ENCODE measurements at places on chromosomes 11 and 22.

DNA sequence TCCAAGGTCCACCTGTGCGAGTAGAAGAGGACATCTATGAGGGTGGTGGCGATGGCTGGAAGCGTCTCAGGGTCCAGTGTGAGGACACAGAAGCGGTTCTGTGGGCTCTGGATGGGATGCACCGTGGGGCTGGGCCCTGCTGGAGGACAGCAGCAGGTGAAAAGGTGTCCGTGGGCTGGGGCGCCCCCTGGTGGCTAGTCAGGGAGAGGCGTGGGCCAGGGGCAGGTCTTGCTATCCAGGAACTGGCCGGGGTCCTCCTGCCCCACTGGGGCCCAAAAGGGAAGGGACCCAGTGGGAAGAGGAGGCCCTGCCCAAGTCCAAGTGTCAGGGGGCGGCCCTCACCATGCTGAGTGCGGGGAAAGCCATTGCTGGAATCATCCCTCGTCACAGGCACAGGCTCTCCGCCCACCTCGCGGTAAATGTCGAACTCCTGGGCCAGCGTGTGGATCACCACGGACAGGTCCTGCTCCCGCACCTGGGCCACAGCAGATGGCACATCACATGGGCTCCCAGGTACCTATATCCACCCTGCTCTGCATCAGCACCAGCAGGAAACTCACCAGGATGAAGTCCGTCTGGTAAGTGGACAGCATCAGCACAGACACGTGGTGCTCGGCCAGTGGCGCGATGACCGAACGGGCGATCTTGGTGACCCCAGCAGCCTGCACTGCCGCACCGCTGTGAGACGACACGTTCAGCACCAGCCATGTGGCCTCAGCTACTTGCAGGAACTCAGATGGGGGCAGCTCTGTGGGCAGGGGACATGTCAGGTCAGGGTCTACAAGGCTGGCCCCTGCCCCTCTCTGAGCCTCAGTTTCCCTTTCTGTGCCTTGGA lies 2.3 kb downstream of the CASTOR1 start:
- DNase-seq = peak; percentile 31

- no peak for DNase-seq
These were observed 39.7 kb downstream of the MAPK1 start for GRCh38 chr22:21827628-21828267.

DNA sequence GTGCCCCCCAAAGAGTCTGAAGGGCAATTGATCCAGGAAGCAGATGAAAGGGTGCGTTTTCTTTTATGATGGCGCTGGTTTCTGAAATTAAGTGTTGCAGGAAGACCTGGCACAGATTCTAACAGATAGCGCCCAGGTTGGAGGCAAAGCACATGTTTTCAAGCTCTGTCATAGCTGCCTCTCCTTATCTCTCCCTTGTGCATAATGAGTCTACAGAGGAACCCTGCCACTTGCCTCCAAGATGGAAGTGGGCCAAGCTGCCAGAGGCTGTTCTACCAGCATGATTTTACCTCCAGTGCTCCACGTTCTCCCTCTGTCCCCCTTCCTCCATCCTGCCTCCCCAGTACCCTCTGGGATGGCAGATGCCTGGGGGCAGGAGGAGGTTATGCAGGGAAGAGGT lies 30.0 kb upstream of the TLCD5 start:
- no peak for DNase-seq

DNA sequence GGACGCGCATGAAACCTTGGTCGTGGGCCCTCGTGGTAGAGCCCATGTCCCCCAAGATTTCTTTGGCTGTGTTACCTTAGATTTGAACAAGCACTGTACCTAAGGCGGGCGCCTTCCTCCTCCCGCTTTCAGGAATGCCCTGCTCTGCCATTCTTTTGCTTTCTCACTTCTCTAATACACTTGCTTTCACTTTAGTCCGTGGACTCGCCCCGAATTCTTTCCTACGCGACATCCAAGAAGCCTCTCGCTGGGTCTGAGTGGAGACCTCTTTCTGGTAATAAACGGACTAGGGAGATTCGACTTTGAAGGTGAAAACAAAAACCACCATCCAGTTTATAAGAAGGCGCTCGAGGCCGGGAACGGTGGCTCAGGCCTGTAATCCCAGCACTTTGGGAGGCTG lies 1.2 kb upstream of the NUP50 start:
- no peak for DNase-seq

GRCh38 chr11:7909585-7910285 lies 21.3 kb downstream of the OR10A6 start:
- DNase-seq = no peak

- DNase-seq = peak; percentile 51
These were observed 49.2 kb downstream of the DBX1 start for GRCh38 chr11:20110908-20111669.

DNA sequence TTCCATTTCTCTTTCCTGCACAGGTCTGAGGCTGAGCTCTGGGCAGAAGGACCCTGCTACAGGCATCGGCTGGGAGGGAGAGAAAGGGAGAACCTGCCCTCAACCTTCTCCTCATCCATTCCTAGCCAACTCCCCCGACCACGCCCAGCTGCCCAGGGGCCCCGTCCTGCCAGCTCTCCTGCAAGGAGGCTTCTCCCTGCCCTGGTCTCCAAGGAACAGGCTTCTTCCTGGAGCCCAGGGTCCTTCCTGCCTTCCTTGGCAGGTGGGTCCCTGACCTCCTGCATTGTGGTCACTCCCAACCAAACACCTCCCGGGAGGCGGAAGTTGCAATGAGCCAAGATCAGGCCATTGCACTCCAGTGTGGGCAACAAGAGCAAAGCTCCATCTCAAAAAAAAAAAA lies 12.5 kb upstream of the HMOX1 start:
- no peak for DNase-seq

- no peak for DNase-seq
These were observed 1484.5 kb upstream of the TENM4 start for GRCh38 chr11:80925321-80925720.

DNA sequence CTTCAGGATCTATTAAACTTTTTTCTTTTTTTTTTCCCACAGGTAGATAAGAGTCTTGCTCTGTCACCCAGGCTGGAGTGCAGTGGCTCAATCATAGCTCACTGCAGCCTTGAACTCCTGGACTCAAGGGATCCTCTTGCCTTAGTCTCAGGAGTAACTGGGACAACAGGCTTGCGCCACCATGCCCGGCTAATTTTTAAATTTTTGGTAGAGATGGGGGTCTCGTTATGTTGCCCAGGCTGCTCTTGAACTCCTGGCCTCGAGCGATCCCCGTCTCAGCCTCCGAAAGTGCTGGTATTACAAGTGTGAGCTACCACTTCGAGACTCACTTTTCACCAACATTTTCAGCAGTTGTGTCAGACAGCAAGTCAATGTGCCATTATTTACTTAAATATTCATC lies 962 bp downstream of the SIRT3 start:
- DNase-seq = no peak

GRCh38 chr11:34519595-34520235 lies 6.1 kb upstream of the ELF5 start:
- DNase-seq = no peak

- no peak for DNase-seq
These were observed 341.9 kb upstream of the B3GAT1 start for GRCh38 chr11:134753771-134754520.

- DNase-seq = peak; percentile 18
These were observed 519 bp downstream of the ARRB1 start for GRCh38 chr11:75350743-75351540.

- DNase-seq = no peak
These were observed 126.5 kb downstream of the CHST1 start for GRCh38 chr11:45538939-45539338.

DNA sequence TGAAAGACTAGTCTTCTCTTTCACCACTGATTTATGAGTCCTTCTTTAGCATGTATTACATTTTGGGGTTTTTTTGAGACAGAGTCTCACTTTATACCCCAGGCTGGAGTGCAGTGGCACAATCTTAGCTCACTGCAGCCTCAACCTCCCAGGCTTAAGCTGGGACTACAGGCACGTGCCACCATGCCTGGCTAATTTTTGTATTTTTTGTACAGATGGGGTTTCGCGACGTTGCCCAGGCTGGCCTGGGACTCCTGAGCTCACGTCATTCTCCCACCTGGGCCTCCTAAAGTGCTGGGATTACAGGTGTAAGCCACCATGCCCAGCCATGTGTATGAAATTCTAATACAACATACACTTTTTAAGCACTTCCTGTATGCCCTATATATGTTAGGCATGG lies 26.3 kb upstream of the CXCR5 start:
- DNase-seq = no peak

- no peak for DNase-seq
These were observed 67.7 kb downstream of the PANX1 start for GRCh38 chr11:94196363-94196762.

- DNase-seq = no peak
These were observed 9.9 kb downstream of the TTC12 start for GRCh38 chr11:113324250-113324649.

GRCh38 chr11:61697078-61697502 lies 16.9 kb downstream of the DAGLA start:
- no peak for DNase-seq

- no peak for DNase-seq
These were observed 113.6 kb downstream of the SIK3 start for GRCh38 chr11:116984589-116984988.

- DNase-seq = no peak
These were observed 41.3 kb downstream of the CD6 start for GRCh38 chr11:61012737-61013215.

- peak; percentile 47 for DNase-seq
These were observed 51.5 kb downstream of the FAM181B start for GRCh38 chr11:82682003-82682751.

DNA sequence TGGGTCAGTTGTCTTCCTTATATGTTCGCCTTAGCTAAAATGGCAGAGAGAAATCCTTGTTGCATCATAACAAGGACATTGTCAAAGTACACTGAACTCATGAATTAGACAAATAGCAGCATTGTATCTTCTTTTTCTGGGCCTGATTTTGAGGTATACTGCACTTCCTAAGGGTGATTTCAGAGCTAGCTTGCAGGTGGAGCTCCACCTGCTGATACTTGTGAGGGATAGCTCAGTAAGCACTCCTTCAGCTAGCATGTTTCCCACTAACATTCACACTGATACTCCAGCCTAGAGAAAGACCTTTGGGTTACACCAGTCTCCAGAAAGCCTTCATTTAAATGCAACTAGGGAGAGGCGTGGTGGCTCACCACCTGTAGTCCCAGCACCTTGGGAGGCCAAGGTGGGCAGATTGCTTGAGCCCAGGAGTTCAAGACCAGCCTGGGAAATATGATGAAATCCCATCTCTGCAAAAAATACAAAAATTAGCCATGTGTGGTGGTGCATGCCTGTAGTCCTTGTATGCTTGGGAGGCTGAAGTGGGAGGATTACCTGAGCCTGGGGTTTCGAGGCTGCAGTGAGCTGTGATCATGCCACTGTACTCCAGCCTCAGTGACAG lies 29.8 kb downstream of the JAM3 start:
- DNase-seq = peak; percentile 5

DNA sequence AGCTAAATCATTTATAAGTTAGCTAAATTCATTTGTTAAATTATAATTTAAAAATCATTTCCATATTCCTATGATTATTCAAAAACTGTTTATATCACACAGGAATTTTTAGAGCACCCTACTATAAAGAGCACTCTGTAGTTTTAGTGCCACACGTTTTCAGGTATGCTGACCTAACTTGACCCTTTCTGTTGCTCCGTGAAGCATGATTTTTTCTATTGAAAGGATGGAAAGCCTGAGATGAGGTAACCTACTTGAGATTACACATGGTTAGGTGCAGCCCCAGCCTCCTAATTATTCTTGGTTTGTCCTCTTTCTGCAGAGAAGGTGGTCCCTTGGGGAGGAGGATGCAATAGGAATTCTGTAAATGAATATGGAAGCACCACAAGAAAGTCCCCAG lies 72.6 kb downstream of the PPFIBP2 start:
- DNase-seq = peak; percentile 45

DNA sequence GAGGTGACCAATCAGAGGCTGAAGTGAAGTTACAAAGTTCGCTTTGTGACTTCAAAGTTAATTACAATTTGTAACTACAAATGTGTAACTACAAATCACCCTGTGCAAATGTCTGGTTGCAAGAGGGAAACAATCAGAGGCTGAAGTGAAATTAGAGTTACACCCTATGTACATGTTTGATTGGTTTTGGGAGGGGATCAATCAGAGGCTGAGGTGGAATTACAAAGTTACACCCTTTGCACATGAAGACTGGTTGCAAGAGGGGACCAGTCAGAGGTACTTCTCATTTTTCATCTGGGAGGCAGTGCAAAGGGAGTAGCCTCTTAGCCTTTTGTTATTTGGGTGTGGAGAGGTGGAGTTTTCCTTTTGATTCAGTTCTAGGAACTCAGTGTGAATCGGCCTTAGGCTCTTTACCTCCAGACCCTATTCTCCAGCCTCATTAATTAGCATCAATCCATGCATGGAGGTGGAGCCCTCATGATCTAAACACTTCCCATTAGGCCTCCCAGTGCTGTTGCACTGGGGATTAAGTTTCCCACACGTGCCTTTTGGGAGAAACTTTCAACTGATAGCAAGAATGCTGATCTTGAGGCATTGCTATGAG lies 291.3 kb upstream of the MTNR1B start:
- no peak for DNase-seq

- no peak for DNase-seq
These were observed 8.9 kb downstream of the SCGB1A1 start for GRCh38 chr11:62427630-62428233.

GRCh38 chr22:39282645-39283321 lies 36.6 kb downstream of the RPL3 start:
- no peak for DNase-seq

GRCh38 chr22:32949391-32950173 lies 108.6 kb downstream of the SYN3 start:
- DNase-seq = no peak

- no peak for DNase-seq
These were observed 28.6 kb upstream of the AMPD3 start for GRCh38 chr11:10426475-10426874.
